ENCODE measurements at places on chromosomes 7 and 10.

DNA sequence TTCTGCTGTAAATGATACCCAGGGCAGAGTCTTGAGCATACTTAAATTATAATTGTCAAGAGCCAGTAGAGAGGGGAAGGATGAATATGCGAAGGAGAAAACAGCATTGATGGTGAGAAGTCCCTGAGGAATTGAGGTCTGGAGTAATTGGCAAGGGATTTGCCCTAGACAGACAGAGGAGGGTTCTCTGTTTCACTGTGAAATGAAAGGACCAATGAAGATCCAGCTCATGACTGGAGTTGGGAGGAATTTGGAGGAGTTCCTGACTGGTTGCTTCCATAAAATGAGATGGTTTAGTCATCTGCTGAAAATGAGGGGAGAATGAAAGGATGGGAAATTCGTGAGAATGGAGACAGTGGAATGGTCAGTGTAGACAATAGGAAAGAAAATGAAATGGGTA, 6.8 kb downstream of the PRPF18 start:
- DNase-seq, result no peak

DNA sequence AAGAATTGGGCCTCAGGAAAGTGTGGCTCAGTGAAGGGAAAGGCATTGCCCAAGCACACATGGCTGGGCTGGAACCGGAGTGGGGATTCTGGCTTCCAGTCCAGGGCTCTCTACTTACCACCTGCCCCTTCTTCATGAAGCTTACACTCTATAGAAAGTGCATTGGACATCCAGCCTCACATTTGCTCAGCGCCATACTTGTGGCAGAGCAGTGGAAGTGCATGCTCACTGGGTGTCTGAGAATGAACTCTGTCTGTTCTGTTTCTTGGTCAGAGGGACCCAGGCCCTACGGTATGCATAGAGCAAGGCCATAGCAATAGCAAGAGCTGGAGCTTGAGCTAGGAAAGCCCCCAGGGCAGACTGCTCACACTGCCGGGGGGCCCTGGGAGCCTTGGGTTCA, 1253.5 kb downstream of the TYW1 start:
- no peak for DNase-seq

DNA sequence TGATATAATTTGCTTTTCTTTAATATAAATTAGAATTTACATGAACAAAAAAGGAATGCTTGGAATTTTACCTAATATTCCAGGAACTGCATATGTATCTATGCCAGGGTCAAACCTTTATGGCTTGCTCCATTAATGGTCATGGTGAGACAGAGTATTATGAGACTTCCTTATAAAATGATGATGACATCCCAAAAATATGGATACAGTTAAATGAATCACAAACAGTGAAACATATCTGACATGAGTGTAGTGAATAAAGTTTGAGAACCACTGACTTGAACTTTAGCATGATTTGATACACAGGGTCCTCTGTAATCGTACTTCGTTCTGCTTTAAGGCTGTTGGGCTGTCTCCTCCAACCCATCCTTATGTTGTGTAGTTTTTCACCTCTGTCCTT, 51.8 kb downstream of the MARCHF5 start:
- DNase-seq, result no peak

DNA sequence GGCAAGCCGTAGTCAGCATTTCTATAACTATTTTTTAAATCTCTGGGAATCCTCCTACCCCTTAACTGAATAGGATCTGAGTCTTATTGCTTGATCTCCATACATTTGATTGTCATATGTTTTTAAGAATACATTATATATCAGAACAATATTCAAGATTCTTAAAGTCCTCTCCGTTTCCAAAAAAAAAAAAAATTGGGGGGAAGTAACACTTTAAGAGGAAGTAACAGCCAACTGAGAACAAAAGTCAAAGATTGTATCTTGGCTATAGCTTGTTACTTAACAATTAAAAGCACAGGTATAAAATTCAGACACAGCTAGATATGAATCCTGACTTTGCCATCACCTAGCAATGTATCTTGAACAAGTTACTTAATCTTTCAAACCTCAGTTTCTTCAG, 169.9 kb upstream of the ADO start:
- no peak for DNase-seq

DNA sequence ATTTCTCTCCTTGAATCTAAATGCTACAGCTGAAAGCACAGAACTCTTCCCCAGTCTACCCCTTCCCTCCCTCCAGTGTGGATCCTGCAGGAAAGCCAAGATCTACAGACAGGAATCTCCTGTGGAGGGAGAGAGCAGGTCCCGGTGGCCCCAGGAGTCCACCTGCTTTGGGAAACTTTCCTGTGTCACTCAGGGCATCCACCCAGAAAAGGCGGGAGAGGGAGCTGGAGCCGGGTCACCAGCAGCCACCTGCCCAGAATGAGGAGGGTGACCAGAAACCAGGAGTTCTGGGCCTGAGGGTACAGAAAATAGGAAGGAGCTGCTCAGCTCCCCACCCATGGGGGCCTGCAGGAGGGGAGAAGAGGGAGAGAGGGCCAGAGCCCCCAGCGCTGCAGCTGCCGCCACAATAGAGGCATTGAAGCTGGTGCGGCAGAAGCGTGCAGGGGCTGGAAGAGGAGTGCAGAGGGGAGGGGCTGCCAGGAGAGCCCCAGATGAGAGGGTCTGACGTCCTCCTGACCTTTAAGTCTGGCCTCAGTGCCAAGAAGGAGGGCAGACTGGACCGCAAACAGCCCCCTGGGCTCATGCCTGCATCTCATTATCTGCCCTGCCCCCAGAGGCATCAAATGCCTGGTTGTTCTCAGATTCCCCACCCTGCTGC, 56.3 kb upstream of the TMEM72 start:
- no peak for DNase-seq

DNA sequence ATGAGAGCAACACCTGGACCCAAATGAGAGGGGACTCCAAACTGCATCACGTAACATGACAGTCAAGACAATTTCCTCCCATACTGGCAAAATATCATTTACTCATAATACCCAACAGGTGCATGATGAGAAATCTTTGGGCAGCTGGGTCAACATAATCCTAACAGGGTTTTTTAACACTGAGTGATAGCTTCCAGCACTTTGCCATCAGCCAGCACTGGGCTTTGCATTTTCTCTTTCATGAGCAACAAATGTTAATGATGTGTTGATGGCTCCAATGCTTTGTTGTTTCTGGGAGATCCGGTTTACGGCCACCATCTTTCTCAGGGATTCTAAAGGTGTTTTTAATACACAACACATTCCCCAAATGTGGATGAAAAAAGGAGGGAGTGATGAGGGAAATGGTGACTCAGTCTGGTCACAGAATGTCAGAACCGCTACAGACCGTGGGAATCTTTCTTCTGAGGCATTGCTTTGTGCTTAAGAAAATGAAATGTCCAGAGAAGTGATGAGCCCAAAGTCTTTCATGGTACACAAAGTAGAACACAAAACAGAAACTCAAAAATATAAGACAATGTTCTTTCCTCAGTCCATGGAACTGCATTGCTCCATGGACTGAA, 705.7 kb upstream of the IGFBP3 start:
- DNase-seq, result no peak

DNA sequence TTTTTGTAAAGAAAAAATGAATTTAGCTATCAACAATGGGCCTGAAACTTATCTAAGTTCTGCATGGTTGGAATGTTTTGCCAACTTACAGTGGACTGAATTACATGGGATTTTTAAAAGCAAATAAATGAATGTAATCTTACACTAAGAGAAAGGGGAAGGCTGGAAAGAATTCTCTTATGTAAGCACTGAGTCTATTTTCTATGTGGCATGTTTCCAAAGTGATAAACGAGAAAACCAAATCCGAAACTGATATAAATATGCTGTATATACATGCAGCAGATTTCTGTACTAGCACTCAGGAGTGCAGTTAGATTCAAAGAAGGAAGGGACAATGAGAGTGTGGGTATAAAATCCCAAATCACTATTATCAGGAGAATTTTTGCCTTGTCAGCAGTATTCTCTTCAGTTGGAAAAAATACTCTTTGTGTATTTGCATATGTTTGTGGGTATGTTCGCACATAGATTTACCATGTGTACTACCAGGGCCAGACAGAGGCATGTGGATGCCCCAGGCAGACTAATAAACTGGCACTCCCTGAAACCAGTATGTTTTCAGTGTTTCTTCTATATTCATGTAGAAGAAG, 334.3 kb upstream of the SEMA3D start:
- no peak for DNase-seq

- no peak for DNase-seq
Observed at GRCh38 chr7:110105840-110106239, 985.1 kb upstream of the LRRN3 start.

DNA sequence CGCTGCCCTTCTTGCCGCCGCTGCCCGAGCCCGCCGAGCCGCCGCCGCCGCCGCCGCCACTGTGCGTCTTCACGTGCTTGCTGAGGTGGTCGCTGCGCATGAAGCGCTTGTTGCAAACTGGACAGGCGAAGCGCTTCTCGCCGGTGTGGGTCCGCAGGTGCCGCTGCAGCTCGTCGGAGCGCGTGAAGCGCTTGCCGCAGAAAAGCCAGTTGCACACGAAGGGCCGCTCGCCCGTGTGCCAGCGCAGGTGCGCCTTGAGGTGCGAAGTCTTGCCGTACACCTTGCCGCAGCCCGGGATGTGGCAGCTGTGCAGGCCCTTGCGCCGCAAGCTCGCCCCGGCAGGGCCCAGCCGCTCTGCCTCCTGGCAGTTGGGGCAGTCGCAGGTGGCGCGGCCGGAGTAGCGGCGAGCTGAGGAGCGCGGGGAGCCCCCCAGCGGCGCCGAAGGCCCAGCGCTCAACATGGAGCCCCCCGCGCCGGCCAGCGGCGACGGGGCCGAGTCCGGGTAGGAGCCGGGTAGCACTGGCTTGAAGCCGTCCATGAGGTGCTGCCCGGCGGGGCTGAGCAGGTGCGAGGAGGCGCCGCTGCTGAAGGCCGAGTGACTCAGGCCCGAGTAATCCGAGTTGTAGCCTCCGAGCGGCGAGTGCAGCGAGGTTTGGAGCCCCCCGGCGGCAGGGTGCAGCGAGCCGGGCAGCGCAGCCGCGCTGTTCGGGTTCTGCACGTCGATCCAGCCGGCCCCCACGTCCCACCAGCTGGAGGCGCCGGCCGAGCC, 2.1 kb downstream of the SP8 start:
- no peak for DNase-seq

- no peak for DNase-seq
Observed at GRCh38 chr10:87961314-87961713, 97.9 kb downstream of the PTEN start.

DNA sequence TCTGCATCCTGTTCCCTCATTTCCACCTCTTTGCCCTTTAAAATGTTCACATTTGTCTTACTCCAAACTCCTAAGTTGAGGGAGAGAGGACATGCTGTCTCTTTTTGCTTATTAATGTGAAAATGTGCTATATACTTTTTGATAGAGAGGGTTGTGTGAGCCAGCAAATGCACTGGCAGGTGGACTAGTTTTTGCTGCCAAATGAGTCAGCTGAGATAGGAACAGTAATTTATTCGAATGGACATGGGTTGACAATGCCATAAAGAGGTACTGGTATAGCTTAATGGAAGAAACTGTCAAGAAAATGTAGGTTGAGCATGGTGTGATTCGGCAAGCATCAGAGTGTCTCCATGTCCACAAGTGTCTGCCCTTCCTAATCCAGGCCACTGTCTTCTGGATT, 9.2 kb upstream of the TRUB1 start:
- DNase-seq, result no peak

GRCh38 chr7:130975731-130976130, 241.7 kb upstream of the KLF14 start:
- no peak for DNase-seq

GRCh38 chr7:50436133-50436806, 13.9 kb downstream of the FIGNL1 start:
- no peak for DNase-seq

GRCh38 chr7:50226669-50227068, 77.8 kb upstream of the IKZF1 start:
- DNase-seq, result no peak

GRCh38 chr7:151805191-151805590, 71.7 kb downstream of the PRKAG2 start:
- DNase-seq, result no peak

GRCh38 chr7:116212869-116213268, 2.5 kb downstream of the TES start:
- no peak for DNase-seq

DNA sequence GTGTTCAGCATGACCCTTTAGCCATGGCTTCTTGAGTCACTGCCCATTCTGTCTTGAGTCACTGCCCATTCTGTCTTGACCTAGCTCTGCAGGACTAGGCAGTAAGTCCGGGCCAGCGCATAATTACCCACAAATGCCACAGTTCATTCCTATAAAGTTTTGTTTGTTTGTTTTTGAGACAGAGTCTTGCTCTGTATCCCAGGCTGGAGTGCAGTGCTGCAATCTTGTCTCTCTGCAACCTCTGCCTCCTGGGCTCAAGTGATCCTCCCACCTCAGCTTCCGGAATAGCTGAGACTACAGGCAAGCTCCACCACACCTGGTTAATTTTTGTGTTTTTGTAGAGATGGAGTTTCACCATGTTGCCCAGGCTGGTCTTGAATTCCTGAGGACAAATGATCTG, 32.7 kb upstream of the TARP start:
- no peak for DNase-seq

DNA sequence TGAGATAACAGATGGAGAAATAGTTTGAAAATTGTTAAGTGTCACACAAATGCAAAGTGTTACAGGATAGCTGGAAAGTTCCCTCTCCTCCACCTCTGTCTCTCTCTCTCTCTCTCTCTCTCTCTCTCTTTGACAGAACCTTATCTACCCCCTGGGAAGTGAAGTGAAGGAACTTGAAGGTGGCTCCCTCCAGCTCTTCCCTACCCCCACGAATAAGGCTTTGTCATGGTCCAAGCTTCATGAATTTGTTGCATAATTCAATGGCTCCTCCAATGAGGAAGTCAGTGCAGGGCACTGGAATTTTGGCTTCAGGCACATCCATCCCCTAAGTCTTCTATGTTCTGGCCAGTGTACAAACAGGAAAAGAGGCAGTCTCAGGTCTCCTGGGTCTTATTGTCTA, 66.4 kb downstream of the CDHR3 start:
- DNase-seq, result no peak

DNA sequence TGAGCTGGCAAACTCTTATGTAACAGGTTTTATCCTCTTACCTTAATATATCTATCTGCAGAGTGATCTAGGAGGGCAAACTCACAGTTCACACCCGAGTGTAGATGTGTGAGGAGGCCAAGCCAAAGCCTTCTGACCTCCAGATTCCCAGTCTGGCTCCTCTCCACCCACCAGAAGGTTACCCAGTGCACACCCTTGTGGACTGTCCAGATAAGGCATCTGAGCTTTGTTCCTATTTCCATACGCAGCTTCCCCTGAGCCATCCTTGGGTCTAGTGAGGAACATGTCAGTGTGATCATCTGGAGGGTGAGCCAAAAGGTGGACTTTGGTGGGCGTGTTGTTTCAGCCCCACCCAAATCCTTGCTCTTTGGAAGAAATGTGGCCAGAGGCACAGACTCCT, 203.0 kb upstream of the MEOX2 start:
- no peak for DNase-seq
